ENCODE measurements at places on chromosomes 6 and 20.

DNA sequence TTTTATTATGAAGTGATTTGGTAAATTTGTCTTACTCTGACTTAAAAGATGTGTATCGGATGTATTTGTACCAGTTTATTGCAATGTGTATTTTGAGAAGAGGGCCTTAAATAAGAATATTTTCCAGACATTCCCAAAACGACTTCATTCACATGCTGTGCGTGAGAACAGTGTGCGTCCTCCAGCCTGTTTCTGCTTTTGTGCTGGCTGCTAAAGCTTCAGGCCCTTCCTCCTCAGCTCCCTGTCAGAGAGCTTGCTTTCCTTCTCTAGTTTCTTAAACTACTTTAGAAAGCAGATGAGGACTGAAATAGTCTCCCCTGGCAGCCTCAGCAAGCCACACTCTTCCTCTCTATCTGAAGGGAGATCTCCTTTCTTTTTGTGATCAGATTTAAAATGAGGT is 157.8 kb downstream of the SAMD5 start:
- DNase-seq = no peak

GRCh38 chr6:3281631-3282475 is 23.1 kb downstream of the PSMG4 start:
- no peak for DNase-seq

DNA sequence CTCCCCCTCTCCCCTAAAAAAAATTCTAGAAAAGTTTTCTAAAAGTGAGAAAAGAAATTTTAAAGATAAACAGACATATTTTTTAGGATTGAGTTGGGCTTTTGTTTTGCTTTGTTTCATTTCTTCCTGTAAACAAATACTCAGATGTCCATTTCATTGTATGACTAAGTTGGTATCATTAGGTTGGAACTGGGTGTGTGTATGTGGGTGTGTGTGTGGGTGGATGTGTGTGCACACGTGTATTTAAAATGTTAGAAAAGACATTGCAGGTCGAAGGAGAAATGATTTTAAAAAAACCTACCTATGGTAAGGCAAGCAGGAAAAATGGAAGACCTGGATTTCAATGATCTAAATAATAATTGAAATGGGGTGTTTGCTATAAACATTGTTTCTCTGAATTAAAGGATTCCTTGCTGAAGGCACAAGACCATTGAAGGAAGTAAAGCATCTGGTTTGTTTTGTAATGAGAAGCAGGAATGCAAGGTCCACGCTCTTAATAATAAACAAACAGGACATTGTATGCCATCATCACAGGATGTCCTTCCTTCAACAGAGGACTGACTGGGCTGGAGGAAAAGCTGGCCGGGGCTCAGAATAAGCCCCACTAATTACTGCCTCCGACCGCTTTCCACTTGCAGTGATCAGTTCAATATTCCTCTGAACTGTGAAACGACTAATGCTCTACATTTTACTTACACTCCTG is 996 bp upstream of the PRDM1 start:
- DNase-seq = no peak

GRCh38 chr6:12570461-12571030 is 146.0 kb upstream of the PHACTR1 start:
- DNase-seq = no peak

DNA sequence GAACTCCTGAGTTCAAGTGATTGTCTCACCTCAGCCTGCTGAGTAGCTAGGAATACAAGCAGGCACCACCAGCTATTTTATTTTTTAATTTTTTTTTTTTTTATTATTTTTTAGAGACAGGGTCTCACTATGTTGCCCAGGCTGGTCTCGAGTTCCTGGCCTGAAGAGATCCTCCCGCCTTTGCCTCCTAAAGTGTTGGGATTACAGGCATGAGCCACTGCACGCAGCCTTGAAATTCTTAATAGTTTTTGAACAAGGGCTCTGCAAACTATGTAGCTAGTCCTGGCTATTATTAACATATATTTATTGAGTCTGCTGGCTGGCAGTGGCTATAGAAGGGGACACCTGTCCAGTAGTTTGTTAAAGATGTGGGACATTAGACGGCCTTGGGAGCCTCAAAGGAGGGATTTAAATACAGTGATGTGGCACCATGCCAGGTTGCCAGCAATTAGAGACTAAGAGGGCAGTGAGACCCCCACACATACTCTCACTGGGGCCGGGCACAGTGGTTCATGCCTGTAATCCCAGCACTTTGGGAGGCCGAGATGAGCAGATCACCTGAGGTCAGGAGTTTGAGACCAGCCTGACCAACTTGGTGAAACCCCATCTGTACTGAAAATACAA is 21.1 kb upstream of the TAF8 start:
- DNase-seq = no peak

- DNase-seq = no peak
These were observed 377.6 kb downstream of the ESR1 start for GRCh38 chr6:152184917-152185574.

- no peak for DNase-seq
These were observed 78.3 kb downstream of the TBX18 start for GRCh38 chr6:84685983-84686584.

- no peak for DNase-seq
These were observed 14.0 kb downstream of the PLCG1 start for GRCh38 chr20:41151134-41151869.

DNA sequence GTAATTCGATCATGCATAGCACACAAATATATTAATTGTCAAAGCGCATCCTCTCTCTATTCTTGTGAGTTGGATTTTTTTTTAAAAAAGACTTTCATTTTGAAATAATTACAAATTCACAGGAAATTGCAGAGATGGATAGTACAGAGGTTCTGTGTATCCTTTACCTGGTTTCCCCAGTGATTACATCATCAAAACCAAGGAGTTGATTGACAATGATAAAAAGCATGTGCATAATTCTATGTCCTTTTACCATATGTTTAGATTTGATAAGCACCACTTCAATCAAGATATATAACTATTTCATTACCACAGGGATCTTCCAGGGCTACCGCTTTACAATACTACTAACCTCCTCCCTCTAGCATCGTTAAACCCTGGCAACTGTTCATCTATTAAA is 40.2 kb downstream of the CCN2 start:
- DNase-seq = no peak

DNA sequence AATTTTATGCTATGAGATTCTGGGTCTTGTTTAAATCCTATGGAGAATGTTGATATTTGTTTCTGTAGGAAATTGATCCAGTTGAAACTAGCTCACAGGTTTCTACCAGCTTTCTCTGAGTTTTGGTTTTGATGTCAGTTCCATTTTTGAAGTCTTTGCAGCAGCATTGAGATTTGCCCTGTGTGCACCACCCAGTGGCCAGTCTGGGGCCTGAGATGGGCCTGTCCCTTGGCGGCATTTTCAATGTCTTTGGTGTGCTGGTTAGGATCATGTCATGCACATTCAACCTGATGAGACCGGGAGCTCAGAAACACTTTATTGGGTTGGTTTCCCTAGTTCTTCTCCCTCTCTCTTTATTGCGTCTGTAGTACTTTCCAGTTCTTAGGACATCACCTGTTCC is 395.2 kb upstream of the MAP3K7 start:
- DNase-seq = no peak

DNA sequence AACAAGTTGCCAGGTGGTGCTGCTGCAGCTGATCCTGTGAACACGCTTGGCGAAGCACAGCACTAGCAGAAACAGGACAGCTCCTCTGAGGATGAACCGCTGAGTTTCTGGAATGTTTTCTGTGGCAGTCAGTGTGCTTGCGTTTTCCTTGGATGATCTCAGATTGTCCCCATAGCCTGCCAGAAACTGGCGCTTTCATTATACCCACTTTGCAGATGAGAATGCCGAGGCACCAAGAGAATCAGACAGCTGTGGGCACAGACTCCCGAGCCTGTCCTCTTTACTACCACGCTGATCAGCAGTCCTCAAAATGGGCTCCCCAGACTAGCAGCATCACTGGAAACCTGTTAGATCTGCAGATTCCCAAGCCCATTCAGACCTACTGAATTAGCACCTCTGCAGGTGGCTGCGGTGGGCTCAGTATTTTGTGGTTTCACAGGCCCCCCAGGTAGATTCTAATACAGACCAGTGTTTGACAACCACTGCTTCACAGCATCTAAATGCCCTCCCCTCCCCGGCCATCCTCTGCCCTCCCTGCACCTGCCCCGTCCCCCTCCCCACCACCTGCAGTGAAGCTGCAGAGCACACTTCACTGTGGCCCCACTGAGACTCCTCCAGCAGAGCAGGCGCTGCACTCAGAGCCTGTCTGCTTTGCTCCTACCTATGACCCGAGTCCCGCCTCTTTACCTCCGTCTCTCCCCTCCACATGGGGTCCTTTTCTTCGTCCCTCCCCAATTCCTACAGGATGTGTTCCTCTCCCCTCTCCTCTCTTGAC is 29.6 kb downstream of the SPATA2 start:
- no peak for DNase-seq

DNA sequence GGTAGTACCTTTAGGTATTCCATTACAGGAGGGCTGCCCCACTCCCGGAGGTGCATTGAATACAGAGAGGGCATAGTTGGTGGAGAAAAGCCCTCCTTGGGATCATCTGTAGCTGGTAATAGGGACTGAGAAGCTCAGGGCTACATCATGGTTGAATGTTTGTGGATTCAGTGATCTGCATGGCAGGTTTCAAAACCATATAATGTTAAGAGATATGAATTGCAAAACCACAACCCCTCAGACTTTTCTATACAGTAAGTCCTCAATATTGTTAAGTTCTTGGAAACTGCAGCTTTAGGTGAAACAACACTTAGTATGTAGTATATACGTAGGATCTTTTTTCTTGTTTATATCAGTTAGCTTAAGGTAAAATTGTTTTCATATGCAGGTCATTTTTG is 11.3 kb downstream of the TULP4 start:
- no peak for DNase-seq

DNA sequence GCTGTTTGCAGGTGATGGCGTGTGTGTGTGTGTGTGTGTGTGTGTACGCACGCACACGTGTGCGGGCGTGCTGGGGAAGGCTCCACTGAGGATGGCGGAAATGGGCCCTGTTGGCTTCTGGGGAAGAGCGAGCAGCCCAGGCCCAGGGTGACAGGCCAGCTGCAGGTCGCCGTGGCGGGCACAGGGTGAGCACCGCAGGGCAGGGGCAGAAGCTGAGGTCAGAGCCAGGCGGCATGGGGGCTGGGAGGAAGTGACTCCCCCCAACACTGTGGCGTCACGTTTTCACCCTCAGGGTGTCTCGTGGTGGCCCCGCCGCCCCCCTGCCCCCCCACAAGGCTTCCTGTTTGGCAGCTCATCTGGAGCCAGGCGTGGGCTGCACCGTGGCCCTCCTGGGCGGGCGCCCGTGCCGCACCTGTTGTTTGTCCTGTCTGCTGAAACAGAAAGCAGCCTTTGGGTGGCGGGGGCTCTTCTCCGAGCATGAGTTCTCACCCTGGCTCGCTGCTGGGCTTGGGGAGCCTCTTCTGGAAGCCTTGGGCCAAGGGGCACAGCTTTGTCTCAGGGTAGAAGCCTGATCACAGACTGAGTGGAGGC is 7.1 kb downstream of the RBM38 start:
- DNase-seq = peak; percentile 90

DNA sequence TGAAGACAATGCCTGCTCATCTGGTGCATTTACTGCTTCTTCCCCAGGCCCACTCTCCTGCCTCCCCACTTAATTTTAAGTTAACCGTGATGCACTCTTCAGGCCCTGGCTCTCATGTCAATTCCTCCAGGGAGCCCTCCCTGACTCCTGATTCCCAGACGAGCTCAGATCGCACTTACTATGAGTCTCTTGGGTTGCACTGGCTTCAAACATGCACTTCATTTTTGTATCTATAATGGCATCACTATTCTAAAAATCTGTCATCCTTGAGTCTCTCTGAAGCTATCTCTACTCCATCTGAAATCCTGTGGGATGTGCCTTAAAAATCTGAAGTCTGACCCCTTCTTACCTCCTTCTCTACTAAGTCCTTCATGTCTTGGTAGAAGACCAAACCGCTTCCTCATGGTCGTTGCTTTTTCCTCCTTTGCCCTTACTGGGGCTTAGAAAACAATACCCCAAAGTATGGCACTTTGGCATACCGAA is 24.7 kb downstream of the COX4I2 start:
- no peak for DNase-seq

- DNase-seq = no peak
These were observed 54.9 kb downstream of the CDH22 start for GRCh38 chr20:46253391-46253790.

DNA sequence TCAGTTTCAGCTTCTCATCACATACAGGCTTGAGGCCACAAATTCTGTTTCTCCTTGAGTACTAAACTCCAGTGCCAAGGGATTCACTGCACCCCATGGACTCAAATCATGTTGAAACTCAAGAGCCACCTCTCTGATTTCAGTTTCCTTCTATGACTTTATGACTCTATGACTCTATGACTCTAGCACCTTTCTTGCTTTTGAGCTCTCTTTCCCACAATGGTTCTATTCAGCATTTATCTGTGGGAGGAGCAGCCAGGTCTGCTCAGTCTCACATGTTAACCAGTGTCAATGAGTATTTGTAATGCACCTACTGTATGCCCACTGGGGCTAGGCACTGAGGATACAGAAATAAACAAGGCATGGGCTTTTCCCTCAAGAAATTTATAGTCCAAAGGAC is 14.6 kb upstream of the SLC22A2 start:
- no peak for DNase-seq

GRCh38 chr6:28867086-28867409 is 56.7 kb downstream of the TRIM27 start:
- DNase-seq = no peak

DNA sequence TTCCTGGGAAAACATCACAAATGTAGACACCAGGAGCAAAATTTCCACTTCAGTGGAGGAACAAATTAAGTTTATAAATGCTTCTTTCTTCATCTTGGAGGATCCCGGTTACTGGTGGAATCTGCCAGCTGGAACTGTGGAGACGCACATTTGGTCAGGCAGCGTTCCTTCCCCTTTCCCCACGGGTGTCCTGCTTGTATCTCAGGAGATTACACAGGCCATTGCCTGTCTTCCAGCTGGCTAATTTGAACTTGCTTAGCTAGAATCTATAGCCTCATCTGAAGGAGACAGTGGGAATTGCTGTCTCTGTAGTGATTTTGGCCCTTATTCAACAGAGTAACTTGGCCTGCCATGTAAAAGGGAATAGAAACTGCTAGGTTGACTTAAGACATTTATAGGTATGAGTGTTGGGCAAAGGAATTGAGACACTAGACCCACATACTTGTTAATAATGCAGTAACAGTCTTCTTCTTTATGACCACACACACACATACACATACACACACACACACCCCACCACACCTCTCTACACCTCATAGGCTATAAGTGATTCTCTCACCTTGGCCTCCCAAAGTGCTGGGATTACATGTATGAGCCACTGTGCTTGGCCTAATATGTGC is 34.4 kb downstream of the TSBP1 start:
- DNase-seq = no peak

DNA sequence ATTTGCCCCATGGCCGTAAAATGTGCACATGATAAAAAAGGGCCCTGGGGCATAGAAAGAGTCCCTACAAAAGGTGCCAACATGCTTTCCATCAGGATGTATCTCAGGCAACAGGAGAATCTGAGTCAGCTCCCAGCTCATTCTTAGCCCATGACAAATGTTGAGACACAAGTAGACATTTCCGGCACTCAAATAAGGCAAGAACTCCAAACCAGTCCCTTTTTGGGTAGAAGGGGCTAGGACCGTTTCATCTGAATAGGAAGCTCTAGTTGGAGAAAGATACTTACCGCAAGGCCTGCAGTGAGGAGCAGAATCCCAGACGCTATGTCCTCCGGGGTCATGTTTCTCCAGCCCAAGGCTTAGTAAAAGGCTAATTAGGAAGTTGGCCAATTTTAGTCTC is 261.0 kb upstream of the RIN2 start:
- no peak for DNase-seq

Data from memory B cell (primary cell).